ENCODE measurements at places on chromosomes 13 and 19.

GRCh38 chr13:28339419-28339818 is 155.5 kb downstream of the FLT1 start:
- DNase-seq = no peak

- DNase-seq = no peak
Observed at GRCh38 chr19:5907241-5907640, 2.6 kb downstream of the VMAC start.

- DNase-seq = no peak
Observed at GRCh38 chr13:39051157-39051556, 12.9 kb downstream of the NHLRC3 start.

GRCh38 chr13:48160606-48161278 is 65.8 kb upstream of the MED4 start:
- no peak for DNase-seq

DNA sequence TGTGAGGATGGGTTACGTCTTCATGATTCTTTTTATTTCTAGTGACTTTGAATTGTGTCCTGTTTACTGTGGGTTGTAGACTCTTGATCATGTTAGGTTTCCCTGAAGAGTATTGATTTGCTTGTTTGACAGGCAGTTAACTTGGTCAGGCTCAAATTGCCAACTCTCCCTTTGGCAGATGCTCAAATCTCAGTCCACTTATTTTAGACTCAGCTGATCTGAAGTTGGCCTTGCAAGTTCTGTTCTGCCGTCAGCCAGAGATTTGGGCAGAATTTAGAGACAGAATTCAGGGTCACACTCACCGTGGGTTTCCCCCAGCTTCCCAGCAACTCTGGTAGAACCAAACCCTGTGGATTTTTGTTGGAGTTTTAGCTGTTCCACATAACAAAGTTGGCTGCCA is 71.6 kb upstream of the TEX29 start:
- DNase-seq = no peak
